ENCODE measurements at places on chromosomes 6 and 20. TPM values are rescaled to one million over a fixed set of nuclear protein-coding genes. Genes with fewer than 3 reads are reported as not detected.
A peak's percentile ranks its signal among the peaks of the same experiment; 100 is the strongest.

FBXO5 gene
- polyA plus RNA-seq: 0.65 TPM

- no peak for DNase-seq
Measured at GRCh38 chr20:63268671-63269439, 3.8 kb upstream of the ARFGAP1 start.

- DNase-seq: no peak
Measured at GRCh38 chr6:9594746-9595145, 820.1 kb downstream of the TFAP2A start.

UBD gene
- polyA plus RNA-seq: not detected

GRCh38 chr6:112979830-112980229 lies 632.7 kb downstream of the RFPL4B start:
- peak; percentile 59 for DNase-seq

GRCh38 chr6:85585741-85586140 lies 7.9 kb downstream of the SNX14 start:
- no peak for DNase-seq

DPPA5 gene
- not detected for polyA plus RNA-seq

GRCh38 chr6:133590196-133590595 lies 298.7 kb upstream of the TCF21 start:
- DNase-seq: no peak

- DNase-seq: no peak
Measured at GRCh38 chr20:63471717-63471980, 806 bp downstream of the KCNQ2 start.

MCUR1 gene
- 62.0 TPM for polyA plus RNA-seq

BTNL2 gene
- polyA plus RNA-seq: not detected

GRCh38 chr6:78231002-78231401 lies 578.2 kb downstream of the MEI4 start:
- DNase-seq: no peak

DNA sequence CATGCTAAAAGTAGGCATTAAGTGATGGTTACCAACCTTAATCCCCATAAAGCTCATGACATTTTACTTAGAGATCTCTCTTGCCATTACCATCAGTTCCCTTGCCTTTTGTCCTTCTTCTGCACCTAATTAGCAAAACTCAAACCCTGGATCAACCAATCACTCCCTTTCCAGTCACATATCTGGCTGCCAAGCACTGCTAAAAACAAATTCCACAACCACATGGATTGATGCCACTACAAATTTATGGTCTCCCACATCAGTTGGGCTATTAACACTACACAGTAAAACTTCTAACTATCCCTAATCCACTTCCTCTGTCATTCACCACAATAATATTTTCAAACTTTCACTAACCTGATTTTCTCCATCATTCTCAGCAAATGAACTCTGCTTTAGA lies 54.3 kb upstream of the RNF146 start:
- no peak for DNase-seq

STK35 gene
- 14.3 TPM for polyA plus RNA-seq

GRCh38 chr6:13794184-13794583 lies 20.2 kb downstream of the MCUR1 start:
- DNase-seq: no peak

Measured in heart left ventricle (tissue), 16 donors.